ENCODE measurements at places on chromosomes 1 and 21.

DNA sequence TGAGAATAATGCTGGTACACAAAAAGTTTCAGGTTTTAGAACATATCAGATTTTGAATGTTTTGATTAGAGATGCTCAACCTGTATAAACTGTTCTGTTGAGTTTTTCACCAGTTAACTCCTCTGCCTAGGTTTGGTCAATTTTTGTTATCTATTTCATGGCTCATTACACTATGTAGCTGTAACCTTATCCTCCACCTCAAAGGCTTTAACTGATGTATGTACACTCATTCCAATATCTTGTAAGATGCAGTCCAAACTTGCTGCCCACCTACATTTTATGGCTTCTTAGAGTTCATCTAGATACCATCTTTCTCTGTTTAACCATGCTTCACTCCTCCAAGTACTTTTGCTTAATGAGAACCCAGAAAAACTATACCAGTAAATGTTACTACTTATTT, 107.8 kb downstream of the EIF4G3 start:
- DNase-seq = no peak

DNA sequence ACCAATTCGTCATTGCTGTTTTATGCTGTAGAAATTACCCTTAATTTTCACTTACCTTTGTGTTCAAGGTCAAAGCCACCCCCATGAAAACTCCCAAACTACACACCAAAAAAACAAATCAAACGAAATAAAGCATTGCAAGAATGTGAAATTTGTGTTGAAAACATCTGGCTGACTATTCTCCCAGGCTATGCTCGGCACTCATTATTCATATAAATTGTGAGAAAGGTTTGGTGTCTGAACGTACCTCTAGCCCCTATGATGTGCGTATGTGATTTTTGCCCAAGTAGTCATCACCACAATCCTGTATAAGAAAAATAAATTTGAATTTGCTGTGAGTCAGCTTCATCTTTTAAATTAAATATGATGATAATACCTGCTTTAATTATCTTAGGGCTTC, 34.9 kb downstream of the ADAMTS1 start:
- DNase-seq = no peak

- DNase-seq = no peak
Measured at GRCh38 chr1:2368053-2368744, 23.2 kb downstream of the MORN1 start.

DNA sequence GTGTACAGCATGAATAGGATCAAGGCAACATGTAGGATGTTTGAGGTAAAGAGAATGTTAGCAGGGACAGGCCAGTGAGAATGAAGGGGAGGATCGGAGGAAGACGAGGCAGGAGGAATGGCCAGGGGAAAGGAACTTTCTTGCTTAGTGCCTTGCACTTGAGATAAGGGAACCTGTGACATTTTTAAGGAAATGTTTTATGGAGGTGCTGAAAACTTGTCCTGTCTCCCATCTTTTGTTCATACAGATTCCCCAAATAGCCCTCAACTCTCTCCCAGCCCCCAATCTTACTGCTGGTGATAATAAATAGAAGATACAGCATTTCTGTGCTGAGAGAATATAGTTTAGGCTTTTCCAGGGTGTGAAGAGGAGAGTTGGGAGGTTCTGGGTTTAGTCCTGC, 13.6 kb downstream of the ATP8B2 start:
- DNase-seq = no peak
